ENCODE measurements at places on chromosomes 12 and 14. TPM values are rescaled to one million over a fixed set of nuclear protein-coding genes. Genes with fewer than 3 reads are reported as not detected.

- peaks cover 81% of the 10 kb centered on the region for H3K36me3 ChIP-seq
- DNase-seq, result no peak
- peak overlapping the region; percentile 12 for H3K27ac ChIP-seq
- H3K4me1 ChIP-seq, result peaks cover 12% of the 10 kb centered on the region
- no peak overlapping the region for H3K4me3 ChIP-seq
Observed at GRCh38 chr14:90274019-90274418, 17.7 kb downstream of the PSMC1 start.

Gene TMCC3
- total RNA-seq, result 2.6 TPM

DNA sequence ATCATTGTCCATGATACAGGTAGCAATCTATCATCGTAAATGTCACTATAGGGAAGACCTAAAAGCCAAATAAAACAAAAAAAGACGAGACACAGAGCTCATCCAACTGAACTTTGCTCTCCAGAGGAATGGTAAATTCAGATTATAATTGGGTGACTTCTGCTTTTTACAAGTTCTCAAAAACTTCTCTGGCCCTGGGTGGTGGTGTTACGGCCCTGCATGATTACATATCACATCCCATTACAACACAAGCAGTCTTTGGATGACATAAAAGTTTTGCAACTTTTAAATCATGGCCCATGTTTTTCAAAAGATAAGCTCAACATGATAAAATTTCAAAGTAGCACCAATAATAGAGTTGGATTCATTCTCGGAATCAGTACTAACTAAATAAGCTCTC, 299.6 kb downstream of the DIO2 start:
- no peak overlapping the region for H3K4me3 ChIP-seq
- no peaks in the 10 kb centered on the region for H3K27me3 ChIP-seq
- H3K36me3 ChIP-seq, result no peaks in the 10 kb centered on the region
- no peak overlapping the region for H3K27ac ChIP-seq

- no peak overlapping the region for H3K4me3 ChIP-seq
- H3K36me3 ChIP-seq, result no peaks in the 10 kb centered on the region
- H3K27me3 ChIP-seq, result no peaks in the 10 kb centered on the region
- no peaks in the 10 kb centered on the region for H3K4me1 ChIP-seq
- H3K27ac ChIP-seq, result no peak overlapping the region
Observed at GRCh38 chr12:52341066-52341580, 19.9 kb upstream of the KRT83 start.

DNA sequence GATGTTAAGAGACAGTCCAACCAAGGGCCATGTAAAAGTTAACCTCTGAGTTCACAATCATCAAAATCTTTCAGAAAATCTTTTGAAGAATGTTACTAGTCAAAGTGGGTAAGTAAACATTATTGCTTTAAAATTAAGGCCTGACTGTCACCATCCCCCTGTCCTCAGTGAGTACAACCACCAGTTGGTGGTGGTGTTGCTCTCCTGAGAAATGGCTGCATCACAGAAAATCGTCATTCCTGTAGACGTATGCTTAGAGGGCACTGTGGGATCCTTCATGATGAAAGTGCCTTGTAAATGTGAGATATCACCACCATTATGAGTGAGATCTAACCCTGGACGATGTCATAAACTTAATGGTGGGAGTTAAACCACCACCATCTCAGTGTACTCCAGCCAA, 451.2 kb downstream of the RPS29 start:
- H3K27ac ChIP-seq, result no peak overlapping the region
- no peaks in the 10 kb centered on the region for H3K4me1 ChIP-seq
- H3K4me3 ChIP-seq, result no peak overlapping the region
- H3K36me3 ChIP-seq, result no peaks in the 10 kb centered on the region

Gene KCNC2
- not detected for total RNA-seq

Gene SNRNP35
- 27.4 TPM for total RNA-seq

DNA sequence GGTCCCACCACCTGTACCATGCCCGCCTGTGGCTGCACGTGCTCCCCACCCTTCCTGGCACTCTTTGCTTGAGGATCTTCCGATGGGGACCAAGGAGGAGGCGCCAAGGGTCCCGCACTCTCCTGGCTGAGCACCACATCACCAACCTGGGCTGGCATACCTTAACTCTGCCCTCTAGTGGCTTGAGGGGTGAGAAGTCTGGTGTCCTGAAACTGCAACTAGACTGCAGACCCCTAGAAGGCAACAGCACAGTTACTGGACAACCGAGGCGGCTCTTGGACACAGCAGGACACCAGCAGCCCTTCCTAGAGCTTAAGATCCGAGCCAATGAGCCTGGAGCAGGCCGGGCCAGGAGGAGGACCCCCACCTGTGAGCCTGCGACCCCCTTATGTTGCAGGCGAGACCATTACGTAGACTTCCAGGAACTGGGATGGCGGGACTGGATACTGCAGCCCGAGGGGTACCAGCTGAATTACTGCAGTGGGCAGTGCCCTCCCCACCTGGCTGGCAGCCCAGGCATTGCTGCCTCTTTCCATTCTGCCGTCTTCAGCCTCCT, 1.1 kb downstream of the INHBE start:
- no peak overlapping the region for H3K4me3 ChIP-seq
- H3K27ac ChIP-seq, result no peak overlapping the region
- peaks cover 16% of the 10 kb centered on the region for H3K4me1 ChIP-seq
- H3K36me3 ChIP-seq, result no peaks in the 10 kb centered on the region
- DNase-seq, result no peak
- H3K27me3 ChIP-seq, result peaks cover 6% of the 10 kb centered on the region

- no peak for DNase-seq
- peaks cover 10% of the 10 kb centered on the region for H3K36me3 ChIP-seq
- H3K4me3 ChIP-seq, result no peak overlapping the region
- H3K27ac ChIP-seq, result no peak overlapping the region
- H3K27me3 ChIP-seq, result no peaks in the 10 kb centered on the region
- H3K4me1 ChIP-seq, result peaks cover 24% of the 10 kb centered on the region
Observed at GRCh38 chr14:102089621-102090343, 2.9 kb upstream of the HSP90AA1 start.

DNA sequence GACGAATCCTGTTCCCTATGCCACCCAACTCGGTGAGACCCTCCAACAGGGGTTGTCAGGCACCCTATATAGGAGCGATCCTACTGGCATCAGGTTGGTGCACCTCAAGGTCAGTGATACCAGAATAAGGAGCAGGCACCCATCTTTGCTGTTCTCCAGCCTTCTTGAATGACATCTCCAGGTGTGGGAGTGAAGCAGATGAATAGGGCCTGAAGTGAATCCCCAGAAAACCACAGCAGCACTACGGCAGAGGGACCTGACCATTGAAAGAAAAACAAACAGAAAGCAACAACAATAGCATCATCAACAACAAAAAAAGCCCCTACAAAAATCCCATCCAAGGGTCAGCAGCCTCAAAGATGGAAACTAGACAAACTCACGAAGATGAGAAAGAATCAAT, 445.2 kb upstream of the ATP2B1 start:
- no peak overlapping the region for H3K4me3 ChIP-seq
- no peak overlapping the region for H3K27ac ChIP-seq
- H3K36me3 ChIP-seq, result no peaks in the 10 kb centered on the region
- H3K4me1 ChIP-seq, result no peaks in the 10 kb centered on the region

GRCh38 chr12:8446642-8447547, 8.9 kb upstream of the CLEC6A start:
- no peaks in the 10 kb centered on the region for H3K27me3 ChIP-seq
- H3K4me1 ChIP-seq, result no peaks in the 10 kb centered on the region
- no peaks in the 10 kb centered on the region for H3K36me3 ChIP-seq
- H3K4me3 ChIP-seq, result no peak overlapping the region
- no peak overlapping the region for H3K27ac ChIP-seq

- H3K27ac ChIP-seq, result no peak overlapping the region
- no peak overlapping the region for H3K4me3 ChIP-seq
- no peak for DNase-seq
- no peaks in the 10 kb centered on the region for H3K36me3 ChIP-seq
- H3K4me1 ChIP-seq, result peaks cover 6% of the 10 kb centered on the region
Observed at GRCh38 chr12:104502217-104502616, 45.5 kb downstream of the CHST11 start.

Gene KRT75
- total RNA-seq, result not detected

Gene PPP1R1A
- total RNA-seq, result 46.7 TPM

Gene CLEC1B
- not detected for total RNA-seq

Gene ADAM21
- 0.12 TPM for total RNA-seq

GRCh38 chr14:68655021-68655831, 137.6 kb downstream of the ZFP36L1 start:
- no peak overlapping the region for H3K4me3 ChIP-seq
- H3K36me3 ChIP-seq, result no peaks in the 10 kb centered on the region
- no peak for DNase-seq
- peaks cover 51% of the 10 kb centered on the region for H3K4me1 ChIP-seq
- no peak overlapping the region for H3K27ac ChIP-seq
- H3K27me3 ChIP-seq, result no peaks in the 10 kb centered on the region

Gene SLC38A4
- 0.25 TPM for total RNA-seq

GRCh38 chr12:52004042-52004648, 2.6 kb upstream of the TAMALIN start:
- H3K4me1 ChIP-seq, result peaks cover 28% of the 10 kb centered on the region
- H3K36me3 ChIP-seq, result no peaks in the 10 kb centered on the region
- no peak overlapping the region for H3K4me3 ChIP-seq
- H3K27me3 ChIP-seq, result no peaks in the 10 kb centered on the region

DNA sequence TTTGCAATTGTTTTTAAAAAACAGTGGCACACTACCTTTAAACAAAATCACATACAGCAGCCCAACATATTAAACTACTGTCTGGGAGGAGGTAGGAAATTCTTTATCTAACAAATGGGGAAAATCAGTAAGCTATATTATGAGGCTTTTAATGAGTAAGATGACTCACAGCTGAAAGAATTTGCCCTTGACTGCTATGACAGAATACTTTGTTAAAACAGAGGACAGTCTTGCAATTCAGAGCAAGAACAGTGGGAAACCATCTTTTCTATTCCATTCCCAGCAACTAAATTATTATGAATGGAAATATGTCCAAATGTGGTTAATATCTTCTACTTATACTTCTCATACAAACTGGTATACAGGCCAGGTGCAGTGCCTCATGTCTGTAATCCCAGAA, 49.2 kb upstream of the SGPP1 start:
- H3K27ac ChIP-seq, result no peak overlapping the region
- no peaks in the 10 kb centered on the region for H3K4me1 ChIP-seq
- no peak overlapping the region for H3K4me3 ChIP-seq
- H3K36me3 ChIP-seq, result no peaks in the 10 kb centered on the region

Gene CTSG
- 0.45 TPM for total RNA-seq

DNA sequence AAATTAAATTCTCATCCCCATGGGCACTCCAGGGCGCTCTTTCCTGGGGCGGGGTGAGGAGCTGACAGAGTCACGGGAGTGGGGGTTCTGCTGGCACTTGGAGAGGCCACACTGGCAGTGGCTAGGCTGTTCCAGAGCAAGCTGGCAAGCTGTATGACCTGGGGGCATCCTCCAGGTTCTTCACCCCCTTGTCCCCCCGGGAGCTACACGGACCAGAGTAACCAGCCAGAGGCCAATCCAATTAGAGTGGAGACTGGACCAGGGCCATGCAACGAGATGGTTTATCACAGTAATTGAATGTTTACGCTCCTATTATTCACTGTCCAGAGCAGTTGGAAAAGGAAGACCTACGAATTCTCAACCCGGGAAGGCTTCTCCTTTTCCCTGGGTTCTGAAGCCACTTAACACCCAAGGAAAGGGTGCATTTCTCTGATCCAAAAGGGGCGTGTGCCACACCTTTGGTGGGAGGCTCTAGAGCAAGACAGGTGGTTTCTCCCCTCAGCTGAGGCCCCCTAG, 43.8 kb upstream of the PNMA1 start:
- H3K4me1 ChIP-seq, result peaks cover 86% of the 10 kb centered on the region
- no peaks in the 10 kb centered on the region for H3K36me3 ChIP-seq
- H3K27ac ChIP-seq, result peak overlapping the region; percentile 99
- no peaks in the 10 kb centered on the region for H3K27me3 ChIP-seq

Data from heart left ventricle (tissue), 16 donors.